ENCODE measurements at places on chromosomes 7 and 10.

DNA sequence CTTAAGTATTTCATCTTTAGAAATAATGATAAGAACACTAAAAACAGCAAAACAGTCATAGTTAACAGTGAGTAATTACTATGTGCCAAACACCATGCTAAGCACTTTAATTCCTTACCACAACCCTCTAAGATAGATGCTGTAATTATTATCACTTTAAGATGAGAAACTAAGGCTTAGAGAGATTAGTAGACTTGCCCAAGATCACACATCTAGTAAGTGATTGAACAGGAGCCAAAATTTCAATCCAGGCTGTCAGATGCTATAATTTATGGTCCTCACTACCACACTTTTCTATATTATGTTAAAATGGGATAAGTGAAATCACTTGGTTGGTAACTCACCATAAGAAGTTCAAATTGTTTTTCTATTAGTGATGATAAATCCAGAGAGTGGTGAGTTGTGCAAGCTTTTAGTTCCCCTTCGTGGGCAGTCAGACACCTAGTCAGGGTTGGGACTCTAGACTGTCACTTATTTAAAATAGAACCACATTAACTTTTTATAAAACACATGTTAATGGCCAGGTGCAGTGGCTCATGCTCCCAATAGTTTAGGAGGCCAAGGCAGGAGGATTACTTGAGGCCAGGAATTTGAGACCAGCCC, 85.9 kb upstream of the GATA3 start:
- no peak for DNase-seq

DNA sequence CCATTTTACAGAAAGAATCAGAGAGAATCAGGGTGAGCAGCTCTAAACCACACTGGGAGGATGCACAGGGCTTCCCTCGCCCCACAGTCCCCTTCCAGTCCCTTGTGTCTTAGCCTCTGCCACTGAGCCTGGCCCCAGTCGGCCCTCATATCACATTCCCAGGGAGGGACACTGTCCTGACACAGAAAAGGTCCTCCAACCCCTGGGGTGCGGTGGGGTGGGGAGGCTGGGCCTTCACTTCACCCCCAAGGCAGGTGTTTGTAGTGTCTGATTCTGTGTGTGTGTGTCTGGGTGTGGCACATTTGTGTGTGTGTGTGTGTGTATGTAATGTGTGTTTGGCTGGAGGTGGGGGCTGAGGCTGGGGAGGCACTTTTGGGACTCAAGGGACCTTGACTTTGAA, 1.8 kb upstream of the KCP start:
- no peak for DNase-seq

DNA sequence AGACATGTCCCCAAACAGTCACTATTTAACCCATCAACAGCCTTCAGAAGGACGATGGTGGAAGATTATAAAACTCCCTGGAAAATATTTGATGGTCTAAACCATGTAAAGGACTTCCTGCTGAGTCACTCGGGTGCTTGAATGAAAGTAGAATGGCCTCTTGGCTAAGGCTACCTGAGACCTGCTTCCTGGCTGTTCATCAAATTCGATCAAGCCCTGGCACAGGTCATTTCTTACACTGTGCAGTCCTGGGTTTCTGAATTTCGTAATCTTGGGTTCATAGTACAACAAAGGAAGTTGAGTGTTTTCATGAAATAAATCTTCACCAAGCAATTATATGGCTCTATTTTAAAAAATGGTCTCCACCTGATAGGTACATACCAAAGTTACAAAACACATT, 260.3 kb upstream of the RNF32 start:
- DNase-seq: no peak

DNA sequence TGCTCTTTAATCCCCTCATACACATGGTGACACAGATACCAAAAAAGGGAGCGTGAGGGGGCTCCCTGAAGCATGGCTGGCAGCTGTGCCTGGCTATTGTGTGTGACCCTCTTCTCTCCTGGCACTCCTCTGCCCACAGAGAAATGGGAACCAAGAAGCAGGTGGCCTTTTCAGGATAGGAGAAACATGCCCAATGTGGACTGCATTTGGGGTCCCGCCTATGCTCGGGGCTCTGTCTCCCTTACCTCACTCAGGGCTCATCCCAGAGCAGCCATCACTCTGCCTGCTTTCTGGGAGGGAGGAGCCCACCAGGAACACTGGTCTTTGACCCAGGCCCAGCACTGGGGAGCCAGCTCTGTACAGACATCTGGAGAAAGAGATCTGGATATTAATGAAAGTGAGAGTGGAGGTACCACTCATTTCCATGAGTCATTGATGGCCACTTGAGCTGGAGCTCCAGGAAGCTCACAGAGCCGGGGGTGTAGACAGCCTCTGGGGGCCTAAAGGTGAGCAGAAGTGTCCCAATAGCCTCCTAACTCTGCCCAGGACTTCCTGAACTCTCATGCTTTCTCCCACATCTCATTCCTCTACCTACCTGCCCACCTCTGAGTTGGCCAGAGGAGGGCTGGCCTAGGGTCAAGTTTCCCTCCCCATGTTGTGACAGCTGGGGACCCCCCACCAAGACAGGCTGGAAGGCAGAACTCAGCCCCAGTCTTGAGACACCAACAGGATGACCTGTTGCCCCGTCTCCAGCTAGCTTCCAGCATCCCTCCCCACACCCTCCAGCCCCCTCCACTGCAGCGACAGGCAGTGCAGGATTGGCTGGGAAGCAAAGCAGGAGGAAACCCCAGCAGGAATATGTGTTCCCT, 42.6 kb downstream of the DRGX start:
- no peak for DNase-seq

All from stimulated activated CD8-positive, alpha-beta memory T cell treated with anti-CD3 and anti-CD28 coated beads, Interleukin-15, amount 100 ng/mL, for 24 hours (primary cell).